Heart left ventricle (tissue), 16 donors: ENCODE measurements at places on chromosomes 1 and 21. TPM values are rescaled to one million over a fixed set of nuclear protein-coding genes. Genes with fewer than 3 reads are reported as not detected.
A peak's percentile ranks its signal among the peaks of the same experiment; 100 is the strongest.

The CRABP2 gene
- total RNA-seq: 0.80 TPM

DNA sequence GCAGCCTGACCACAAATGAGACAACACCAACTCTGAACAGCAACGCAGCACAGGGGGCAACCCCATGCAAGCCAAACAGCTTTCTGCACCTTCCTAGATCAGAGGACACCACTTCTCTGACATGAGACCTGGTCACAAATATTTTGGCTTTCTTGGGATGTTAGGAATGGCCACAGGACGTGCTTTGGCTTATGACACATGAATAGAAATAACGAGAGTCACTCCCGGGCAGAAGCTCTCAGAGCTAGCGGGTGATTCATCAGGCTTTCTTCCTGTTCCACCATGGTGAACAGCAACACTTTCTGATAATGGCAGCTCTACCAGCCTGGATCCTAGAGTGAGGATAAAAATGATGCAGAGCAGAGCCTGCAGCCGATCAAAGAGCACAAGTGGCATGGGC is 39.4 kb downstream of the PAFAH2 start:
- no peaks in the 10 kb centered on the region for H3K36me3 ChIP-seq
- no peaks in the 10 kb centered on the region for H3K4me1 ChIP-seq
- H3K27ac ChIP-seq: no peak overlapping the region
- H3K4me3 ChIP-seq: no peak overlapping the region

- H3K4me3 ChIP-seq: peak within 1 kb of the TSS; percentile 98
- peak within 1 kb of the TSS; percentile 95 for H3K27ac ChIP-seq
- DNase-seq: peak; percentile 82
- H3K4me1 ChIP-seq: peaks cover 50% of the 10 kb centered on the region
- no peaks in the 10 kb centered on the region for H3K27me3 ChIP-seq
Measured at GRCh38 chr1:183472488-183473216, at the start of gene SMG7. SMG7 (plus strand) TSS chr1:183472499; CDS start chr1:183472621, 122 bp downstream.

DNA sequence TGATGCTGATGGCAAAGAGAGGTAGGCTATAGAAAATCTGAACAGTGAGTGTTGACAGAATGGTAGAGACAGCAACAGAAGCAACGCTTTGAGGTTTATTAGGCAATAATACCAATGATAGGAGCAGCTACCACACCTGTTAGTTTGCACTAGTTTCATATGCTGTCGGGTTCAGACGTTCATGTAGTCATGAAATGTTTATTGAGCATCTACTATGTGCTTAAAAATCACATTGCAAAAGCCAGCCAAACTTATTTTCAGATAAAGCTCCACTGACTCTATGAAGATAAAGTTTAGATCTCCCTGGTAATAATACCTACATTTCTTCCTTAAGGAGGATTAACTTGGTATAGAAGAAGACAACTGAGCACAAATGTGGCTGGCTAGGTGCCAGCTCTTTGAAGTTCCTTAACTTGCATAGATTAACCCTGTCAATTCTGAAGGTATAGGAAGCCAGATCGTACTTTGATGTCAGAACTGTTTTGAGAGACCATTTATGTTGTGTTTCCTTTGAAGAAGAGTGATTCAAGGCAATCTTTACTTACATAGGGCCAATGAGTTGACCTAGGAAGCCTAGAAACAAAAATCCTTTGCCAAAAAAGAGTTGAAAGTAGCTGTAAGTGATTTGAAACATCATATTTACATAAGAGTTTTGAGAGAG is 71.5 kb downstream of the DISP1 start:
- no peaks in the 10 kb centered on the region for H3K36me3 ChIP-seq
- H3K4me1 ChIP-seq: no peaks in the 10 kb centered on the region
- H3K27ac ChIP-seq: no peak overlapping the region
- no peaks in the 10 kb centered on the region for H3K27me3 ChIP-seq

The MYBPH gene
- total RNA-seq: not detected

- H3K4me3 ChIP-seq: no peak overlapping the region
- no peak for DNase-seq
- no peaks in the 10 kb centered on the region for H3K27me3 ChIP-seq
- H3K27ac ChIP-seq: no peak overlapping the region
Measured at GRCh38 chr21:17119466-17120297, 393.2 kb upstream of the CXADR start.

DNA sequence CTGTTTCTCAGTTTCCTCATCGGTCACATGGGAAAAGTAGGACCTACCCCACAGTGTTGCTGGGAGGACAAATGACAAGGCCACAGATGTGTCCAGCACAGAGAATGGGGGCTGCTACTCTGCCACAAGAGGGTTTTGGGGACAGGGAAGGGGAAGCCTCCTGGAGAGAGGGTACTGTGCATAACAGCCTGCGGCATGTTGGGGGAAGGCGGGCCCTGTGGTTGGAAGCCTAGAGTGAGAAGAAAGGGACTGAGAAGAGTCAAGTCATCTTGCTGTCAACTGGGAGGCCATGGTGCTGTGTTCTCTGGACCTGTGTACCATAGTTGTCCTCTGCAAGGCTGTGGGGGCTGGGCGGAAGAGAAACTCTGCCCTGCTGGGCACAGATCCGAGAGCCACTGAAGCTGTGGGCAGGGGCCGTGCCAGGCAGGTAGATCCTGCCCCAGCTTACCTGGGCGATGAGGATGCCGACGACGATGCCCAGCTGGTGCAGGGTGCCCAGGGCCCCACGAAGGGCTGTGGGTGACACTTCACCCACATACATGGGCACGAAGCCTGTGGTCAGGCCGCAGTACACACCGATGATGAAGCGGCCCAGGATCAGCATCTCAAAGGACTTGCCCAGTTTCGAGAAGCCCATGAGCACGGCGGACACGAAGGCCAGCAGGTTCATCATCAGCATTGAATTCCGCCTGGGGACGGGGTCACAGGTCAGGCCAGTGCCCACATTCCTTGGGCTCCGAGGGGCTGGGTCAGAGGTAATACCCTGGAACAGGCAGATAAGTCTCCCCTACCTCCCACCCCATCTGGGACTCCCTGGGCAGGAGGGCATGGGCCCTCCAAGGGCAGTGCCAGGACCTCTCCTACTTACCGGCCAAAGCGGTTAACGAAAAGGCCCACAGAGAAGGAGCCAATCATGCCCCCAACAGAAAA is 28.2 kb downstream of the SLC2A1 start:
- H3K27ac ChIP-seq: no peak overlapping the region
- H3K4me3 ChIP-seq: no peak overlapping the region
- H3K4me1 ChIP-seq: no peaks in the 10 kb centered on the region
- no peaks in the 10 kb centered on the region for H3K27me3 ChIP-seq
- no peaks in the 10 kb centered on the region for H3K36me3 ChIP-seq
- no peak for DNase-seq

- DNase-seq: no peak
- peak overlapping the region; percentile 90 for H3K27ac ChIP-seq
- no peaks in the 10 kb centered on the region for H3K36me3 ChIP-seq
- no peaks in the 10 kb centered on the region for H3K27me3 ChIP-seq
- H3K4me1 ChIP-seq: peaks cover 67% of the 10 kb centered on the region
Measured at GRCh38 chr1:21342961-21343838, 52.9 kb upstream of the ECE1 start.

The RCC2 gene
- total RNA-seq: 16.5 TPM

The CFHR2 gene
- total RNA-seq: not detected

DNA sequence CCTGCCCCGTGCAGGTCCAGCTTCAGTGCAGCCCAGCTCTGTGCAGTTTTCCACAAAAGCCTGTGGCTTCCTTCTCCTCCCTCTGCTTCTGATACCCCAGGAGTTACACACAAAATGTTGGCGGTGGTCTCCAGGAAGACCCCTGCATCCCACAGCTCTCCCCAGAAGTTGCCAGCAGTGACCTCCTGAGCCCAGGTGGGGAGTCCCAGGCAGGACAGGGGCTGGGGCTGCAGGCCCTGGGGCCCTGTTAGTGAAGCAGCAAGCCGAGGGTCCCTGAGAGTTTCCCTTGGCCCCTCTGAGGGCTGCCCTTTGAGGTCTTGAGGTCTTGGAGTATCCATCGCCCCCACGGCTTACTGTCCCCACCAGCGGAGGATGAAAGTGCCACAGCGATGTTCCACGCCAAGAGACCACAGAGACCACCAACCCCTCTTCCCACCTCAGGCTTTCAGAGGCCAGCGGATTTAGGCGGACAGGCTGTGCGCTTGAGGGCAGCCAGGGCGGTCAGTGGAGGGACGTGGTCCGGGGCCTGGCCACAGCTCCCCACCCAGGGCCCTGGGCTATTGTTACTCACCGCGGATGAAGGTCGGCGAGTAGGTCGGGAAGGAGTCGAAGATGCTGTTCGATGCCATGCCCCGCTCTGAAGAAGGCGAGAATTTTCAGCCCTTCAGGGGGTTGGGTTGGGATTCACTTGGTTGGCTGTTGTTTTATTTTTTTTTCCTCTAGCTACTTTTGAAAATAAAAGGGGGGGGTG is 34.0 kb upstream of the RUNX3 start:
- no peak overlapping the region for H3K4me3 ChIP-seq
- no peak overlapping the region for H3K27ac ChIP-seq
- H3K36me3 ChIP-seq: no peaks in the 10 kb centered on the region
- no peaks in the 10 kb centered on the region for H3K4me1 ChIP-seq

GRCh38 chr1:209434631-209435217 is 148.8 kb upstream of the CAMK1G start:
- no peaks in the 10 kb centered on the region for H3K4me1 ChIP-seq
- no peaks in the 10 kb centered on the region for H3K27me3 ChIP-seq
- no peak overlapping the region for H3K27ac ChIP-seq
- no peaks in the 10 kb centered on the region for H3K36me3 ChIP-seq
- DNase-seq: no peak
- no peak overlapping the region for H3K4me3 ChIP-seq

The SEC16B gene
- 2.3 TPM for total RNA-seq

- no peaks in the 10 kb centered on the region for H3K27me3 ChIP-seq
- no peak overlapping the region for H3K27ac ChIP-seq
- no peak overlapping the region for H3K4me3 ChIP-seq
- no peak for DNase-seq
Measured at GRCh38 chr1:235513495-235514366, 9.5 kb upstream of the B3GALNT2 start.

DNA sequence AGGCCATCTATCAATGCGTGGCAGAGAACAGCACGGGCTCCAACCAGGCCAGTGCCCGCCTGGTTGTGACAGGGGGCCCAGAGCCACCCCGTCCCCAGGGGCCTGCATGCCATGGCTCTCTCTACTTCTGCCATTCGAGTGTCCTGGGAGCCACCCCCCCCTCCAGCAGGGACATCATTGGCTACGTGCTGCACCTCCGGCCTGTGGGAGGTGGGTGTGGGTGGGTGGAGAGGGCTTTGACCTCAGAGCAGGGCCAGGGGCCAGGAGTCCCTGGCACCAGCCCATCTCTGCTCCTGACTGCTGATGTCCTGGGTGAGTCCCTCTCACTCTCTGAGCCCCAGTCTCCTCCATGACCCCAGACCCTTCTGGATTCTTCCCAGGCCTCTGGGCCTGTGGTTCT is 25.3 kb downstream of the SLC27A3 start:
- H3K27ac ChIP-seq: no peak overlapping the region
- H3K27me3 ChIP-seq: no peaks in the 10 kb centered on the region
- no peak for DNase-seq
- no peak overlapping the region for H3K4me3 ChIP-seq
- H3K4me1 ChIP-seq: peaks cover 35% of the 10 kb centered on the region

- DNase-seq: no peak
- H3K4me3 ChIP-seq: no peak overlapping the region
- H3K27me3 ChIP-seq: peaks cover 15% of the 10 kb centered on the region
- peaks cover 12% of the 10 kb centered on the region for H3K4me1 ChIP-seq
- H3K36me3 ChIP-seq: no peaks in the 10 kb centered on the region
Measured at GRCh38 chr1:201264072-201264471, 19.2 kb upstream of the PKP1 start.

DNA sequence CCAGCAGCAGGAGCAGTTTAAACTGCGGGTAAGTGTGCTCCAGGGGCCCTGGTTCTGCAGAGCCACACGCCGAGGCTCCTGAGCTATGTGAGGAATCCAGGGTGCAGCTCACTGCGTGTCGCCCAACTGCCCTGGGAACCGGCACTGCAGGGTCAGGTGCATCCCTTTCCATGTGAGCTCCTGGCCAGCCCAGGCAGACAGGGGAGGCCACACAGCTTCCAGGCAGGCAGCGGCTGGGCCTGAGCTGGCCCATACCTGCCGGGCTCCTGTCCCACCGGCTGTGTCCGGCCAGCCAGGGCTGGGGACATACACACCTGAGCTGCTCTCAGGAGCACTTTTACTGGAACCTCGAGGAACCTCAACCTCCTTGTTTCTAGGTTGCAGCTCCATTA is 18.6 kb upstream of the COL18A1 start:
- DNase-seq: peak; percentile 50
- no peaks in the 10 kb centered on the region for H3K27me3 ChIP-seq
- no peak overlapping the region for H3K4me3 ChIP-seq
- H3K4me1 ChIP-seq: peaks cover 20% of the 10 kb centered on the region

The RPRD2 gene
- 28.4 TPM for total RNA-seq

DNA sequence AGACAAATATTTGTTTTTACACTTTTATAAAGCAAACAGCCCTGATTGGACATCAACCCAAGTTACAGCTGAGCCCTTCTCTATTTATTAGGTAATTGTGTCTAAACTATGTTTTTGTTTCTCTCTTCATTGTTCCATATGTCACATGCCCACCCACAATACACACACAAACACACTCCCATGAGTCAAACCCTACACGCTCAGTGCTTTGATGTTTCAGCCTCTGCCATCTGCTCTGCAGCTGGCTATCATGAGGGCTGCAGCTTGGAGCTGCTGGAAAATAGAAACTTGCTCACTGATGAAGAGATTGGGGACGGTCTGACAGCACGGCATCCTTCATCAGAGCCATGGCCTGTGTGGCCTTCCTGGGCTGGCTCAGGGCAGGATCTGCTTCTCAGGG is 41.7 kb downstream of the PSMG1 start:
- no peak overlapping the region for H3K27ac ChIP-seq
- H3K27me3 ChIP-seq: no peaks in the 10 kb centered on the region
- DNase-seq: no peak
- no peaks in the 10 kb centered on the region for H3K4me1 ChIP-seq
- H3K4me3 ChIP-seq: no peak overlapping the region

GRCh38 chr1:114725230-114725629 is 8.7 kb upstream of the NRAS start:
- no peak overlapping the region for H3K27ac ChIP-seq
- H3K4me3 ChIP-seq: no peak overlapping the region
- no peaks in the 10 kb centered on the region for H3K4me1 ChIP-seq
- H3K27me3 ChIP-seq: no peaks in the 10 kb centered on the region
- DNase-seq: no peak
- H3K36me3 ChIP-seq: peaks cover 28% of the 10 kb centered on the region

The MARK1 gene
- 17.6 TPM for total RNA-seq

GRCh38 chr21:46397211-46397905 is 61.3 kb upstream of the DIP2A start:
- H3K4me1 ChIP-seq: no peaks in the 10 kb centered on the region
- no peak overlapping the region for H3K27ac ChIP-seq
- no peak overlapping the region for H3K4me3 ChIP-seq

DNA sequence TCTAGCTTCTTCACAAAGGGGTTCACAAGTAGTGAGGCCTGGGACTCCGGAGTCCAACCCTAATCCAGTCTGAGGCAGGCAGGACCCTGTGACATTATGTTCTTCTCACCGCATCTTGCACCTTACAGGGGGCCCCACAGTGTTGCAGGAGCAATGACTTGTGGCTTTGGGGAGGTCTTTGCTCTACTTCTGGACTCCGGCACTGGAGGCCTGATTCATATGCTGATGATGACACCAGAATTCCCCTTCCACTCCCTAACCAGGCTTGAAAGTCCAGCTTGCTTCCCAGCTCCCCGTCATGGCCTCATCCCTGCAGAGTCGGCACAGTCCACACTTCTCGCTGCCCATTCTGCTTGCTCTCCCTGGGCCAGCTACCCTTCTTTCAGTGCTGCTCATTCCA is 96.3 kb upstream of the SLC44A3 start:
- DNase-seq: no peak
- no peak overlapping the region for H3K27ac ChIP-seq
- no peak overlapping the region for H3K4me3 ChIP-seq
- H3K36me3 ChIP-seq: no peaks in the 10 kb centered on the region

GRCh38 chr1:183244466-183244865 is 58.4 kb downstream of the LAMC2 start:
- peak; percentile 74 for DNase-seq
- H3K4me3 ChIP-seq: no peak overlapping the region
- peak overlapping the region; percentile 26 for H3K27ac ChIP-seq
- H3K4me1 ChIP-seq: peaks cover 9% of the 10 kb centered on the region
- H3K36me3 ChIP-seq: no peaks in the 10 kb centered on the region

The MX2 gene
- total RNA-seq: 6.0 TPM
